Activated naive CD4-positive, alpha-beta T cell (primary cell): ENCODE measurements at places on chromosomes 1 and 21.

- no peak for DNase-seq
These were observed 106.7 kb downstream of the SLC45A1 start for GRCh38 chr1:8424539-8425116.

GRCh38 chr1:89616844-89617627, 15.9 kb upstream of the LRRC8C start:
- DNase-seq = no peak

DNA sequence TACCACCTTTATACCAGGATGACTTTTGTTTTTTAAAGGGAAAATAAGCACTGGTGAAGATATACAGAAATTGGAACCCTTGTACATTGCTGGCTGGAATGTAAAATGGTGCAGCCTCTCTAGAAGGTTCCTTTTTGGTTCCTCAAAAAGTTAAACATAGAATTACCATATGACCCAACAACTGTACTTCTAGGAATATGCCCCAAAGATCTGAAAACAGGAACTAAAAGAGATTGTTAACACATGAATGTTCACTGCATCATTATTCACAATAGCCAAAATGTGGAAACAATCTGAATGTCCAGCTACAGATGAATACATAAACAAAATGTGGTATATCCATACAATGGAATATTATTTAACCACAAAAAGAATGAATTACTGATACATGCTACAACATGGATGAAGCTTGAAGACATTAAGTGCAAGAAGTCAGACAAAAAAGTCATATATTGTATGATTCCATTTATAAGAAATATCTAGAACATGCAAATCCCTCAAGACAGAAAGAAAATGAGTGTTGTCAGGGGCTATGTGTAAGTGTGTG, 84.9 kb upstream of the DMRTA2 start:
- DNase-seq = no peak

DNA sequence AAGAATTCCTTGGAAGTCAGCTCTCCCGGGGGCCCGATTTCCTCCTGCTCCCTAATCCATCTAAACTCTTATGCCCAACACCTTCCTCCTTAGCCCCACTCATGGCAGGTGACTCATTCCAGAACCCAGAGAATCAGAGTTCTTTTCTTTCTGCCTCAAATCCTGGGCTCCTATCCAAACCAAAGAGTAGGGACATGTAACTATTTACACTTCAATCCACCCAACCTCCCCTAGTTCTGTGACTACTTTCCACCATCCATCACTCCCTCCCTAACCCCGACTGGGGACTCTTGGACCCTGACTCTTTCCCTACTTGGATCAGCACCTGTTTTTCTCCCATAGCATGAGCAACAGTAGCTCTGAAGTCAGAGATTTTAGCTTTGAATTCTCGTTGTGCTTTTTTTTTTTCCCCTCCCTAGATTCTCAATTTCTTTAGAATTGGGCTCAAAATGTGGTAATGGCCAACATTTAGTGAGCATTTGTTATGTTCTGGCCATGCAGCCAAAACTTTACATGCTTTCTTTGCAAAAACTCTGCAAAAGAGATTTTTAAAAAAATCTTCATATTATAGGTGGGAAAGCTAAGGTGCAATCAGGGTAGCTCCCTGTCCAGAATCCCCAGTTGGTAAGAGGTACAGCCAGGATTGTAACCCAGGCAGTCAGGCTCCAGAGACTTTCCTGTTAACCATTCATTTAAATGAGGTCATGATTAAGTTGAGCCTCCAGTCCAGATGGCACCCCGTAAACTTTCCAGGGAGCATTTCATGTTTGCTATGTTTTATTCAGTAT, 7.5 kb upstream of the CYP4A11 start:
- DNase-seq = no peak

DNA sequence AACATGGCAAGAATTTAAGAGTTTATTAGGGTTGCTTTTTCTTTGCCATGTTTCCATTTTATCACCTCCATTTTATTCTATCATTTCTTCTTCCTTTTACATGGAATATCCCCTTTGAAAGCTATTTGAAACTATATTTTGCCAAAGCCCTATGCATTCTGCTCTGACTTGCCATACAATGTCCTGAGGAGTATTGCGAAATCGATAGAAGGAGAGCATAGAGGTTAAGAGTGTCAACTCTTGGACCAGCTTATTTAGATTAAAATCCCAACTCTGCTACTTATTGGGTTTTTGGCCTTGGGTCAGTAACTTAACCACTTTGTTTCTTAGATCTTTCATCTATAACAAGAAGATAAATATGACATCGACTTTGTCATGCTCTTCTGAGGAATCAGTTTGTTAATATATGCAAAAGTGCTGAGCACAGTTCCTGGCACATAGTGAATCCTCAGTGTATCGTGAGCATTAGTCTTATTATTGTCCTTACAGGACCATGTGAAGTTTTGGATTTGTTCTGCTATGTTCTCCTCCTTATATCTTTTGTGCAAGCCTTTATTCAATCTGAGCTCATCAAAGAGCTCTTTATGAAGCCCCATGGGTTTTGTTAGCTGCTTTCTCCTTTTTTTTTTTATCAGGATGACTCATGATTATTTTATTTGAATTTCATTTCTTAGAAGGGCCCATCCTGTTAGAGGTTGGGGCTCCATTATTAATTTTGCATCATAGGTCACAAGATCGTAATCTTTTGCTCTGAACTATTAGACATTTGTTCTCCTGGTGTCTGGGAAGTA, 17.6 kb downstream of the ACKR1 start:
- DNase-seq = no peak

DNA sequence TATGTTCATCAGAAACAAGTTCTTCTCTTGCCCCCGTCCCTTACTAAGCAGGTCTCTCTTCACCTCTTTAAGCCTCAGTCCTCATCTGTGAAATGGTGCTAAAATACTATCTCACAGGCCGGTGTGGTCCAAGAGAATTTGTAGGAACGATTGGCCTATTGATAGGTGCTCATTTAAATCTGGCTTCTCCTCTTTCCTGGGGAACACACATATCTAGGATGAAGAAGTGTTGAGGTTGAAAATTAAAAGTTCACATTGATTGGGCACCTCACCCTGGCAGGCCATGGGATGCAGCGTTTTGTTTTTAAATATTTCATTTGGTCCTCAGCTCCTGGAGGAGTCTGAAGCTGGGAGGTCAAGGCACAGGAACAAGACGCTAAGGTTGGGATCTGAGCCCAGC, 8.9 kb upstream of the TAS1R2 start:
- no peak for DNase-seq

DNA sequence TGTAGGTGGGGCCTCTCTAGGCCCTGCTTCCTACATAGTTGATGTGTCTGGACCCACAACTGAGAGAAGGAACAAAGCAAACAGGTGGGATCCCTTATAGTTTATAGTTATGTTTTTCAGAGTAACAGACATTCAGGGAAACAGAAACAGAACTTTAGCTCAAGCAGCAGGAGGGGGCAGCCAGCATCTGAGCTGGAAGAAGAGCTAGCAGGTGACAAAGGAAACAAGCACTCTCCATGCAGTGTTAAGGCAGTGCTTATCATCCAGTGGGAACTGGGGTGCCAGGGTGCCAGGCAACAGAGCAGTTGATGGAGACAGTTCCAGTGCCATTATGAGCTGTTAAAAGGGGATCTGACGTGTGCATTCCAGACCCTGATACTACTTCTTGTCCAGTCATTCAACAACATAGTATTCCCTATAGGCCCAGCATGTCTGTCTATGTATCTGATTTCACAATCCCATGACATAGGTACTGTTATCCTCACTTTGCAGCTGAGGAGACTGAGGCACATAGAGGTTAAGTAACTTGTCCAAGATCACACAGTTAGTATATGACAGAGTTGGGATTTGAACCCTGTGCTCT, 13.5 kb downstream of the HIVEP3 start:
- DNase-seq = no peak

GRCh38 chr1:1883092-1883873, 7.6 kb downstream of the GNB1 start:
- no peak for DNase-seq

DNA sequence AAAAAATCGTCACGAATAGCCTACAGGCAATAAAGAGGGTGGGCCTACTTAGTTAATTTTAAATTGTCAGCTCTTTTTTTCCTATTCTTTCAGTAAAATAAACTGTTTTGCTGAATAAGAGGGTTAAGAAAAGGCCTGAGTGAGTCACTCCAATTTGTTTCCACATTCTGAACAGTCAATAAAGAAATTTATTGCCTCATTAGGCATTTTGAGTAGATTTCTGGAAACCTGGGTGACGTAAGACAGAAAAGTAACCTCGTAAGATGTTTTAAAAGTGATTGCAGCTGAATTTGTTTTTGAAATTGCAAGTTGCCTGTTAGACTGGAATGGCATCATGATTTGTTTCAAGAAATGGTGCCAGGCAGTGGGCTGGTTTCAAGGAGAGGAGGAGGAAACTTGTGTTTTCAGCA, 439.3 kb downstream of the USP25 start:
- no peak for DNase-seq

DNA sequence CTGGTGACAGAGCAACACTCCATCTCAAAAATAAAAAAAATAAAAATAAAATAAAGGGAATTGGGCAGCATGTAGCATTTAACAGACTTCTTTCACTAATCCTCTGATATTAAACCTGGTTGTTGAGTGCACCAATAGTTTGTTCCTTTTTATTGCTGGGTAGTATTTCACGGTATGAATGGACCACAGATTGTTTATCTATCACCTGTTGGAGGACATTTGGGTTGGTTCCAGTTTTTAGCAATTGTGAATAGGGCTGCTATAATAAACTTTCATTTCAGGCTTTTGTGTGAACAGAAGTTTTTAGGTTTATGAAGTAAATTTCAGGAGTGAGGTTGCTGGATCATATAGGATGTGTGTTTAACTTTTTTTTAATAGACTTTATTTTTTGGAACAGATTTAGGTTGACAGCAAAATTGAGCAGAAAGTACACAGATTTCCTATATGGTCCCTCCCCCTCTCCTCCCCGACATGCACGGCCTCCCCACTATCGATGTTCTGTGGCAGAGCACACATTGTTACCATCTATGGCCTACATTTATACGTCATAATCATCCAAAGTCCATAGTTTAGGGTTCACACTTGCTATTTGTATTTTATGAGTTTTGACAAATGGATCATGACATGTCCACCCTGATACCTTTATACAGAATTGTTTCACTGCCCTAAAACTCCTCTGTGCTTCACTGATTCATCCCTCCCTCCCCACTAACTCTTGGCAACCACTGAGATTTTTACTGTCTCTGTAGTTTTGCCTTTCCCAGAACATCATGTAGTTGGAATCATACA, 66.1 kb upstream of the TMPRSS2 start:
- no peak for DNase-seq
